CD4-positive, alpha-beta T cell treated with Interleukin-1 beta for 1 hour (primary cell): ENCODE measurements at places on chromosomes 11 and 22.

DNA sequence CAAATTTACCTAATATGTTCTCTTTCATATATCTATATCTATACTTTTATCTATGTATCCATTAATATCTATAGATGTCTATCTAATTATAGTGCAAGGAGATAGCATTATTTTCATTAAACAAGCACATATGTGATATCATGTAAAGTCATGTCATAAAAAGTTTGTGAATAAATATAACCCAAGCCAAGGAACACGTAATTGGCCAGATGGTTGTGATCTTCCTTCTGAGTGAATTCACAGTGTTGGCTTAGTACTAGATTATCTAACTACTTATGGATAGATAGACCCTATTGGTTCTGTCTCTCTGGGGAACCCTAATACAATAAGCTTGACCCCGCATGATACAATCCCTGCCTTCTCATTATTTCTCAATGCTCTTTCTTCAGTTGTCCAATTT, 484.4 kb downstream of the LRRC4C start:
- no peak for DNase-seq

- DNase-seq, result no peak
Measured at GRCh38 chr22:37254209-37254866, 10.3 kb upstream of the RAC2 start.

GRCh38 chr11:88569342-88569741, 231.8 kb upstream of the CTSC start:
- DNase-seq, result no peak

DNA sequence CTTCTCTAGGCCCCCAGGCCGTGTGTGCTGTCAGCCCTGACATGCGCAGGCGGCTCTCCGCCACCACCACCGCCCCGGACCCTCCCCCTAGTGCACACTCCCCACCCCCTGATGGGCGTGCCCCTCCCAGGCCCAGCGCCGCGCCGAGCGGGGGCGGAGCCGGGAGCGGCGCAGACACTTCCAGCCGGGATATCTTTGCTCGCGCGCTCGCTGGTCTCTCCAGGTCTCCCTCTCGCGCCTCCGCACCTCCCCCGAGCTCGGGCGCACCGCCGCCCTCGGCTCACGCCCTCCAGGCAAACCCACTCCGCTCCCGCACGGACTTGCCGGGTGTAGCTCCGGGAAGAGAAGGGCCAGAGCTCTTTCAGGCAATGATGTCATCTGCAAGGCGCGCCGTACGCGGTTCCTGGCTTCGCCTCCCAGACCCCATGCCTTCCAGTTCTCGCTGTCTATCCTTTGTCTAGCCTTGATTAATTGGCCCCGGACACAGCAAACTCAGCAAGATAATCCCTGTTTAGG, at the start of gene SCN3B:
SCN3B (minus strand) TSS at position 59 of the 516 bp plus-strand sequence. CDS start 823 bp downstream, outside the sequence.
- DNase-seq, result no peak

GRCh38 chr11:50182486-50182885, 149.8 kb downstream of the OR4C45 start:
- no peak for DNase-seq

DNA sequence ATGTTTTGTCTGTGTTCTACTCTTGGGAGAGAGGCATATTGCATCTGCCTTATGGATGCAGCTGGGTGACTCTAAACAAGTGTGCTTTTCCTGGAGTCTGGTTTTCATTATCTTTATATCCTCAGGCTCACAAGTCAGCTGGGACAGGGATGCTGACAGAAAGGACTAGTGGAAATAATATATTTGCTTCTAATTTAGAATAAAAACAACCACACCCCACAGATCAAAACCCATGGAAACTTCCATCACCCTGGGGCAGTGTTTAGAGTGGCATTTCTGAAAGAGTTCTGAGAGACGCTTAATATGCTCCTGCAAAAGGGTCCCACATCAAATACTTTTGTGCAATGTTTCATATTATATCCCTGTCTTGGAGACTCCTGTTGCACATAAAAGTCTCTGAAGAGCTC, 20.8 kb downstream of the KCNE3 start:
- DNase-seq, result no peak

DNA sequence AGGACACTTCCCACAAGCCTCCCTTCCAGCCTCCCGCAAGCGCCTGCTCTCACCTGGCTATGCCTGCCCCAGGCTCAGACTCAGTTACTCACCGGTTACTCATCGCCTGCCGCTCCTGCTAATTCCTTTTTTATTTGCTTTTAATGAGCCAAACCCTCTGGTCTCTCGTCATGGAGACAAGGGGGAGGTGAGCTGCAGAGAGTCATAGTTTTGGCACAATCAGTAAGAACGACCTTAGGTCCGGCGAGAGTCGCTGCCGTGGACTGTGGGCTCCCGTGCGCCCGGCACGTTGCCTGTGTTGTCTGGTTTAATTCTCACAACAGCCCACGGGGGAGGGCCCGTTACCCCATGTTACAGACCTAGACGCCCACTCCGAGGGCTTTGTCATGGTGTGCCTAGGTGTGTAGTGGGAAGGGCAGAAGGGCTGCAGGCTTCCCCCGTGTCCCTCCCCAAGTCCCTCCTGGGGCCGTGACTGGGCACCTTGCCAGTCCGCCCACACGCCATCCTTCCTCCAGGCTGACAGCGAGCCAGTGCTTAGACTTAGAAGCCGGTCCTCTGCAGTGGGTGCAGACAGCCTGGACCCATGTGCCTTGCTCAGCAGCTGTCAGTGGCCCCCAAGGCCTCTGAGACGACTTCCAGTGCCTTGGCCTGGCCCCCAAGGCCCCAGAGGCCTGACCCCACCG, 42.2 kb downstream of the WNT7B start:
- no peak for DNase-seq

DNA sequence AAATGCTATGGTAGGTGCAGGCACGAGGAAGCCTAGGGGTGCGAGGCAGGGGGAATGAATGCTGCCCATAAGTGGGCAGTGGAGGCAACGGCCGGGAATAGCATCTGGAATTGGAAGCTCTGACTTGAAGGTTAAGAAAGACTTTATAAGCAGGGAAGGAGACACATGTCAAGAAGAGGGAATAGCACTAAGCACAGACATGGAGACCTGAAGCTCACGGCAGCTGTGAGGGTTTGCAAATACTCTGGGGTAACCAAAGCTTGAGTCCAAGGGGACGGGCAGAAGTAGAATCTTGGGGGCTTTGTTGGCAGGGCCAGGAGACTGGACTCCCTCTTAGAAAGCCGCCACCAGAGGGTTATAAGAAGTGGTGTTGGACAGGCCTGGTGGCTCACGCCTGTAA, 112.6 kb downstream of the CEP164 start:
- no peak for DNase-seq

DNA sequence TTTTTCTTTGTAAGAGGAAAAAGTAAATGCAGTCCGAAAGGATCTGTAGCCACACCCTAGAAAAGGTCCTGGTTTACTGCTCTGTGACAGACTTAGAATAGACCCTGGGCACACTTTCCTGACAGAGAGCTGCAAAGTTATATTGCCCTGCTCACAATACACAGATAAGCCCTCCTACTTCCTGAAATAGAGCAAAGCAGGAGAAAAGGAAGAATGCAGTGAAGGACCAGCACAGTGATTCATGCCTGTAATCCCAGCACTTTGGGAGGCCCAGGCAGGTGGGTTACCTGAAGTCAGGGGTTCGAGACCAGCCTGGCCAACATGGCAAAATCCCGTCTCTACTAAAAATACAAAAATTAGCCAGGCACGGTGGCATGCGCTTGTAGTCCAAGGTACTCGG, 2.2 kb downstream of the CYB561A3 start:
- DNase-seq, result no peak

GRCh38 chr11:101715281-101715680, 131.5 kb upstream of the TRPC6 start:
- DNase-seq, result no peak
